K562 (cell line): ENCODE measurements at places on chromosomes 5 and 9. TPM values are rescaled to one million over a fixed set of nuclear protein-coding genes. Genes with fewer than 3 reads are reported as not detected.

- no peak for DNase-seq
Measured at GRCh38 chr5:103207653-103208052, 50.9 kb upstream of the MACIR start.

DNA sequence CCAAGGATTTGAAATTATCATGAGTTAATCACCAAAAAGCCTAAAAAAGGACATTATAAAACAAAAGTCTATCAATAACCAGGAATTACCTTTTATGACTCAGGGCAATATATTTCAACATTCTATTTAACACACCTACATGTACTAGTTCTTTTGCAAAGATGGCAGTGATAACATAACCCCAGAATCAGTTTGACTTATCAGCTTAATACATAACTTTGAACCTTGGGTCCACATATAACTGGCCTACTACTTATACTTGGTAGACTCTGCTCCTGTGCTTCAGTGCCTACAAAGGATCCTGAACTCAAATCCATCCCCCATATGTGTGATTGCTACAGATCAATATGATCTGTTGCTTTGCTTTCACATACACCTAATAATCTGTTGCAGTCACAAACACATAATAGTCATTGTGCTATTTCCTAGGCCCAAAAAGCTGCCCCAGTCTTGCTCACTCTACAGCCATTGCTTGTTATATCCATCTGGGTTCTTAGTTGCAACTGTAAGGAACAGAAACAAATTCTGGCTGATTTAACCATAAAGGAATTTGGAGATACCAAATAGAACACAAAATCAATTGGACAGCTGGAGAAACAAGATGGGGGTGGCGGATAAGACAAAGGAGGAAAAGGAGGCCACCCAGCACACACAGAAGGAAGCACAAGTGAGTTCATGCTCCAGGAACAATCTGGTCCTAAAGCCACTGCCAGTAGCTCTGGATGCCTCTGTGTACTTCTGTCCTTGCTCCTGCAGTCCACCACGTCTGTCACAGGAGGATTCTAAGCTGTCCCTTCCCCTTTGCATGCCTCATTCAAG lies 25.5 kb downstream of the DEPDC1B start:
- DNase-seq: no peak

DNA sequence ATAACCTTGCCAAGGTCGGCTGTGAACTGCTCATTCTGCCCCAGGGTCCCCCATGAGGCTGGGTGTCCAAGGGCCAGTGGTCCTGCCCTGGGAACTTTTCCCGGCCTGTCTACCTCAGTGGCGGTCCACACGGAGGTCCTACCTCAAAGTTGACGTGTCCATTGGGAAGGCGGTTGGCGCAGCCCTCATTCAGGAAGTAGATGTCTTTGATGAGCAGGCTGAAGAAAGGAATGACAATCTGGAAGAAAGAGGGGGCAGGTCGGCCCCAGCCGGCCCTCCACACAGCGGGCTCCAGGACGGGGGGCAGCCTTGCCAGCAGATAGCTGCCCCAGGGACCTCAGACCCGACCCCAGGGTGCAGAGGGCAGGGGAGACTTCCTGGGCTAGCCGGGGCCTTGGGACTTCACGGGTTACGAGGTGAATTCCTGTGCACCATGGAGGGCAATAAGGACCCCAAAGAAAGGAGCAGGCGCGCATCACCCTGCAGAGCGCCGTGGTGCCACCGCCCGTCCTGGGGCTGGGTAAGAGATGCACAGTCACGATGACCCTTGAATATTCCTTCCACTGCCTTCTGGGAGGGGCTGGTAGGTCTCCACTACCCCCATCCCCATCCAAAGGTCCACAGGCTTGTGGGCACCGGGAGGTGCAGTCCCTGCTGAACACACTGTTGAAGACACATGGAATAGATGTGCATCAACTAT lies 42.9 kb upstream of the RNF130 start:
- no peak for DNase-seq

Gene PCDHGA5
- 0.13 and 0.18 TPM in 2 replicates for total RNA-seq

Gene MTRR
- total RNA-seq: 69.6 and 73.5 TPM in 2 replicates
